HCT116 (cell line): ENCODE measurements at places on chromosomes 4 and X. TPM values are rescaled to one million over a fixed set of nuclear protein-coding genes. Genes with fewer than 3 reads are reported as not detected.

Gene NMU
- total RNA-seq, result 81.1 TPM

Gene XG
- not detected for total RNA-seq

Gene XIAP
- 41.0 TPM for total RNA-seq

Gene CPLX1
- 14.5 TPM for total RNA-seq

Gene USP17L11
- 0.15 TPM for total RNA-seq

Gene ERAS
- not detected for total RNA-seq

Gene SHISA3
- total RNA-seq, result not detected

Gene FAM9A
- total RNA-seq, result not detected

Gene CSAG3
- 44.1 TPM for total RNA-seq

Gene TREX2
- total RNA-seq, result 2.9 TPM

Gene PSAPL1
- 0.05 TPM for total RNA-seq

Gene NUDT10
- total RNA-seq, result not detected

Gene FAM236B
- not detected for total RNA-seq

Gene GPR34
- total RNA-seq, result not detected

DNA sequence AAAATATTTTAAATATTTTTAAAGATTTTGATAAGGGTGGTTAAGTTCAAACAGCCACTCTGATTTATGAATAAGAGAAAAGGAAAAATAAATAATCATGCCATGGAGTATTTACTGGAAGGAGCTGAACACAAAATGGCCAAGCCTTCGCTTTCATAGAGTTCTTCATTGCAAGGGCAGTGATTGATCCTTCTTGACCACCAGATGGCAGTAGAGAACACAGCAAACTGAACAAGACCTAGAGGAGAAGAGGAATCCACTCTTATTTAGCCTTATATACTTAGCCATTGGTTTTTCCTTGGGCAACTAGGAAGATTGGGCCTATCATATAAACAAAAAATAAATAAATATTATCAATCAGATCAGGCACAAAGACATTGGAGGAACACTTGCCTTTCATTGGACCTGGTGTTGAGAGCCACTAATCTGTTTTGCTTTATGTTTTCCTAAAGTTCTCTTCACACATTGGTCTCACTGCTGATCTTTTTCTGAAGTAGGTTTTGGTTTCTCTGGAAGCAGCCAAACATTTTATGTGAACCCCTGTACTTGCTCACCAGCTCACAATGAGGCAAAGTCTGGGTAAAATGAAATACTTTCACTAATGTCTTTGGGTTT lies 58.1 kb upstream of the PARM1 start:
- DNase-seq, result peak; percentile 73
- H3K4me1 ChIP-seq, result no peaks in the 10 kb centered on the region
- no peaks in the 10 kb centered on the region for H3K36me3 ChIP-seq
- no peak overlapping the region for H3K27ac ChIP-seq
- no peaks in the 10 kb centered on the region for H3K27me3 ChIP-seq
- H3K4me3 ChIP-seq, result no peak overlapping the region

GRCh38 chrX:44931441-44931973 lies 58.5 kb downstream of the KDM6A start:
- no peak overlapping the region for H3K27ac ChIP-seq
- no peak overlapping the region for H3K4me3 ChIP-seq
- no peaks in the 10 kb centered on the region for H3K27me3 ChIP-seq

DNA sequence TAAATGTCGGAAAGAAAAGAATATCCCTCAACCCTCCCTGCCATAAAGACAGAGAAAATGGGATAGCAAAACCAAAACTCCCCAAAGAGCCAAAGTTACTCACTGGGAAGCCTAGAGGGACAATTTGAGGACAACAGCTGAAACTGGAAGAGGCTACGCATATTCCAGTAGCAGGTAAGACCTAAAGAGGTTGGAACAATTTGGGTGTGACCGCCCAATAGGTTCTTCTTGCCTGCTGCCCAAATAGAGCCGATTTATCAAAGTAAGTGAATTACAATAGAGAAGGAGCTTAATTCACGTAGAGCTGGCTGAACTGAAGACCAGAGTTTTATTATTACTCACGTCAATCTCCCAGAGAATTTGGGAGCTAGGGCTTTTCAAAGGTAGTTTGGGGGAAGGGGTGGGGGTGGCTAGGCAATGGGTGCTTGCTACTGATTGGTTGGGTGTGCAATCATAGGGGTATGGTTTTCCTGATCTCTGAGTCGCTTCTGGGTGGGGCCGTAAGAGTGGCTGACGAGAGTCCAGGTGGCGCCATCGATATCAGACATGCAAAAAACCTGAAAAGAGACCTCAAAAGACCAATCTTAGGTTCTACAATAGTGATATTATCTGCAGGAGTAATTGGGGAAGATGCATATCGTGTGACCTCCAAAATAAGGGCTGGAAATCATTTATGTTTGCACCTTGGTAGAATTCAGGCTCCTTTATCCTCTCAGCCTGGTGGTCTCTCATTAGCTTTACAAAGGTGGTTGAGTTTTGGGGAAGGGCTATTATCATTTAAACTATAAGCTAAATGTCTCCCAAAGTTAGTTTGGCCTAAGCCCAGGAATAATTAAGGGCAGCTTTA lies 39.0 kb upstream of the SLC7A3 start:
- DNase-seq, result no peak
- no peak overlapping the region for H3K27ac ChIP-seq
- H3K36me3 ChIP-seq, result no peaks in the 10 kb centered on the region

DNA sequence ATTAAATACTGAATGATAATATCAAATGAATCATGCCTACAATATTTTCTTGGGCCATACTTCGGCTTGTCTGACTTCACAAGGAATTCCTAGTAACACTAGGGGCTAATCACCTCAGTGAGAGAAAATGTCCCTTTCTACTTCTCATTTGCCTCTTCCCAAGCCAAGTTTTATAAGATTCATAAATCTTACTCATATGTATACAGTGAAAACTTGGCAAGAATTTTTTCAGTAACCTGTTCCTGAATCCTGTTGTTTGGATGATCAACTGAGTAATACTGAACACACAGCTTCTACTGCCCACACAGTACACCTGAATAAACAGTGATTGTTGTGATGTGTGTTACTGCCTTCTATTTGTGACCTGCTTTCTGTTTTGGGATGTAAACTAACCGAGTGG lies 16.5 kb downstream of the TMPRSS11E start:
- H3K4me1 ChIP-seq, result no peaks in the 10 kb centered on the region
- no peak for DNase-seq
- H3K27me3 ChIP-seq, result no peaks in the 10 kb centered on the region
- no peaks in the 10 kb centered on the region for H3K36me3 ChIP-seq

DNA sequence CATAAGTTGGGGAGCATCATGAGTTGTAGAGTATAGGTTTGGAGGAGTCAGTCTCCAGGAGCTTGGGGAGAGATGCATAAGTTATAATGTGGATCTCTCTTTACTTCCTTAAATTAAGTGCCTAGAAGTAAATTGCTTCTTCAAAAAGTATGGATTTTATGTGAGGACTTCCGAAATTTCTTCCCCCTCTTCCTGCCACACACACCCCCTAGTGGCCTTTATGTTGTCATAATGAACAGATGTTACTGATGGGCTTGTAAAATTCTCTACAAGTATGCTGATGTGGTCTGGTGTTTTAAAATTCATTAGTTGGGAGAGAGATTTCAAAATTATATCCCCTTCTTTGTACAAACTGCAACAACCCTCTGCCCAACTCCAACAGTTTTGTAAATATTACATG lies 2.3 kb upstream of the METTL14 start:
- H3K4me3 ChIP-seq, result peak overlapping the region; percentile 9; the same call in 1 of the 2 replicates
- H3K27me3 ChIP-seq, result no peaks in the 10 kb centered on the region
- peaks cover 27% of the 10 kb centered on the region for H3K4me1 ChIP-seq
- H3K36me3 ChIP-seq, result no peaks in the 10 kb centered on the region
- H3K27ac ChIP-seq, result no peak overlapping the region

DNA sequence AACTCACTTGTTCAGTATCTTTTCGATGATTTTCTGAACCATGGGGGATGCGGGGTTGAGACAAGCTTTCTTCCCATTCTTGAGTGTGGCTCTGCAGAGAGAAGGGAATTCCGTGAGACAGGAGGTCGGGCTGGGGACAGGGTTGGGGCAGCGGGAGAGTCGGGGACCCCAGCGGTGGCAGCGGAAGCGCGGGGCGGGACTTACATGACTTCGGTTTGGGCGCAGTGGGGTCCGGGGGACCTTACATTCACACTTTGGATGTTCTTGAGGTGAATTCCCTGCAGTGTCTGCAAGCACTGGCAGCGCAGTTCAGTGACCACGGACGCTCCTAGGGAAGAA lies 434 bp downstream of the CXCL3 start:
- no peaks in the 10 kb centered on the region for H3K36me3 ChIP-seq
- H3K27me3 ChIP-seq, result no peaks in the 10 kb centered on the region
- H3K27ac ChIP-seq, result peak overlapping the region; percentile 44; the same call in 1 of the 2 replicates
- DNase-seq, result no peak

DNA sequence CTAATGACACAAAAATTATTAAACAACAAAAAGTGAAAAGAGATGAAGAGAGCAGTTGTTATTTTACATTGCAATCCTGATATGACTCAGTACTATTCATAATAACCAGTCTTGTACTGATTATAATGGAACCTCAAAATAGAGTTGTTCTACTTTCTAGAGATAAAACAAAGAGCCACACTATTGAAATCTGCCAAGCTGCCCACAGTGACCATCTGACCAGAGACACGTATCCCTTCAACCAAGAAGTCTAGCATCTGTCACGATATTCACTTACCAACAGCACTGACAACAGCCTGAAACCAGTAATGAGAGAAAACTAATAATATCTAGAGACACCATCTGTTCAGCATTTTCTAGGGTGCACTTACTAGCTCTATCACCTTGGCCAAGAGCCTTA lies 466.7 kb downstream of the NKX6-1 start:
- DNase-seq, result no peak
- no peaks in the 10 kb centered on the region for H3K36me3 ChIP-seq
- no peak overlapping the region for H3K27ac ChIP-seq
- H3K27me3 ChIP-seq, result no peaks in the 10 kb centered on the region

GRCh38 chr4:160350944-160351343 lies 1248.1 kb downstream of the RAPGEF2 start:
- no peaks in the 10 kb centered on the region for H3K4me1 ChIP-seq
- no peaks in the 10 kb centered on the region for H3K27me3 ChIP-seq
- no peak overlapping the region for H3K4me3 ChIP-seq
- DNase-seq, result no peak

GRCh38 chr4:74742185-74742584 lies 52.1 kb downstream of the BTC start:
- no peak overlapping the region for H3K4me3 ChIP-seq
- no peaks in the 10 kb centered on the region for H3K4me1 ChIP-seq
- H3K27me3 ChIP-seq, result no peaks in the 10 kb centered on the region
- no peaks in the 10 kb centered on the region for H3K36me3 ChIP-seq

GRCh38 chr4:95188701-95189370 lies 359.9 kb downstream of the UNC5C start:
- no peak for DNase-seq
- no peaks in the 10 kb centered on the region for H3K4me1 ChIP-seq
- no peak overlapping the region for H3K27ac ChIP-seq
- no peaks in the 10 kb centered on the region for H3K36me3 ChIP-seq
- H3K27me3 ChIP-seq, result no peaks in the 10 kb centered on the region
- no peak overlapping the region for H3K4me3 ChIP-seq

- peak; percentile 95 for DNase-seq
- no peaks in the 10 kb centered on the region for H3K36me3 ChIP-seq
- H3K4me3 ChIP-seq, result peak overlapping the region; percentile 58
- H3K27ac ChIP-seq, result peak overlapping the region; percentile 69; the same call in 1 of the 2 replicates
- peaks cover 29% of the 10 kb centered on the region for H3K4me1 ChIP-seq
These were observed 6.5 kb downstream of the CRLF2 start for GRCh38 chrX:1205681-1206611.

- no peak overlapping the region for H3K27ac ChIP-seq
- H3K4me1 ChIP-seq, result no peaks in the 10 kb centered on the region
- DNase-seq, result no peak
- no peaks in the 10 kb centered on the region for H3K36me3 ChIP-seq
- H3K27me3 ChIP-seq, result no peaks in the 10 kb centered on the region
These were observed 5.4 kb downstream of the KLHL5 start for GRCh38 chr4:39067451-39067850.
